DMS 273 treated with DMSO at 0.1 percent for 48 hours (cell line): ENCODE measurements at places on chromosomes 5 and 9.

- DNase-seq = no peak
These were observed 516.5 kb downstream of the KIF4B start for GRCh38 chr5:155530046-155530445.

DNA sequence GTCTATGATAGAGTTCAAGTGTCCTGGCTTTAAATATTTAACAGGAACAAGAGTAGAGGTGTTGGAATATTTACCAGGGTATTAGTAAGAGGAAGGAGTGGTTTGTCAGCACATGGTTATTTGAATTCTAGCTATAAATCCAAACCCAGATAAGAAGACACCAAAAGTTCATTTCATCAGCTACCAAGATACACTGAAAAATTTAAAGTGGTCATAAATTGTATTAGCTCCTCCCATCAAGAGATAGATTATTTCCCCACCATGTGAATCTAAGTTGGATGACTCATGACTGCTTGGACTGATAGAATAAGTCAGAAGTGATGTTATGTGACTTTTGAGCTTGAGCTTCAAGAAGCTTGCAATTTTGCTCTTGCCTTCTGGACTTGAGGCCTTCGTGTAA lies 72.1 kb upstream of the GRAMD2B start:
- DNase-seq = no peak

DNA sequence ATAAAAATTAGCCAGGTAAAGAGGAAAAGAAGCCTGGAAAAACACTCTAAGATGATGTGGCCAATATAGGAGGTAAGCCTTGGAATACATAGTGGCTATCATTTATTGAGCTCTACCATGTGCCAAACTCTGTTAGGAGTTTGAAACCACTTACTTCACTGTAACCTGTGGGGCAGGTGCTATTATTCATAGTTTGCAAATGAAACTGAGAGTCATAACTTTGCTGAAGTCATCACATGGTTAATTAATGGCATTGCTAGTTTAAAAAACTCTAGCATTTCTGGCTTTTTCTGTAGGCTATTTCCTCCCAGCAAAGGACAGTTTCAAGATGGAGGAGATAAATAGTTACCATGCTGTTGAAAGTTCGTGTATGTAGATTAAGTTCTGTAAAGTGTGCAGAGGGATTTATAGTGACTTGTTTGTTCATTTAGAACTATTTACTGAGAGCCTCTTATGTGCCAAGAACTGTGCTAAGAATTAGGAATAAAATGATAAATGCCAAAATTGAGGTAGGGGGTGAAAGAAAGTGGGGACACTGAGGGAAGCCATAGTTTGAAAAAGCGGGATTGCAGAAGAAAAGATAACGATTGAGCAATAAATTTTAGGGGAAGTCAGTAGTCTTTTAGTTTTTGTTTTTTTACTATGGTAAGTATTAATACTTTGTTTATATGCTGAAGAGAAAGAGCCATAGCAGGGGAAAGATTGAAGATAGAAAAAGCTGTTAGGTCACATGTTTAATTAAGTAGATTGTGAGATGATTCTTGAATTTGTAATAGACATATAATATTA lies 57.2 kb downstream of the WDR70 start:
- DNase-seq = no peak

- DNase-seq = no peak
These were observed 49.6 kb downstream of the NSUN2 start for GRCh38 chr5:6583049-6583880.

GRCh38 chr9:76868897-76869296 lies 37.0 kb downstream of the PRUNE2 start:
- no peak for DNase-seq

DNA sequence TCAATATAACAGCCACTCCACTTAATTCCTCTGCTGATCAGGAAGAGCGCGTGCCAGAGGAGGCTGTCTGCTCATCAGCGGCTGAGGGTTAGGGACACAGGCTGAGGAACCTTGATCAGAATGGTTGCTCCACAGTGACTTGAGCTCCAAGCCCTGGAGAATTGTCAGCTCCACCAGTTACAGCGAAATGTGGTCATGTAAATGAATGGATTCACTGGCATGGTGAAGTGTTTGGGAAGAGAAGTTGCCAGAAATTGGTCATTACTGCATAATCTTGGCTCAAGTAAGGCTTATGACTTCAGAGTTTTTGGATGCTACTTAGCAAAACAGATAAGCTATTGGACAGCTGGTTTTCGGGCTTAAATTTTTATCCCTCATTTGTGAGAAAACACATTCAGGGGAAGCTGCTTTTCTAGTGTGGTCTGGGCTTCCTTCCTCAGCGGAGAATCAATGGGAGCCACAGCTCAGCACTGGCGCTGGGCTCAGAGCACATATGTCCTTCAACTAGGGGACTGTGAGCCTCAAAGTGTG lies 65.0 kb downstream of the PRRT1B start:
- no peak for DNase-seq

GRCh38 chr9:91546574-91546973 lies 122.9 kb upstream of the NFIL3 start:
- no peak for DNase-seq

DNA sequence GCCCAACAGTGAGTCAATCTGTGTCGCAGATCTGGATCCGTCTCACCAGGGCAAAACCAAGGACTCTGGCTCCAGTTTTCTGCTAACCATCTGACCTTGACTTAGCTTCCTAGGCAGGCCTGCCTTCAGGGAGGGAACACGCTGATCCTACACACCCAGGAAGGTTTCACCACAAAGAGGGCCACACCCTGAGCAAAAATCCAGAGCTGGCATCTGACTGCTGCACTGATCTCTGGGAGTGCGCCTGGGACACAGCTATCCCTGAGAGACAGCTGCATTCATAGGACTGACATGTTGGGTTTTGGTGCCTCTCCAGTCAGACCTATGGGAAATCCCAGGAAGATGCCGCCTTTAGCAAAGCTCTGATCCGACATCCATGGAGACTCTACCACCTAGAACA lies 47.5 kb downstream of the CDK5RAP2 start:
- no peak for DNase-seq

DNA sequence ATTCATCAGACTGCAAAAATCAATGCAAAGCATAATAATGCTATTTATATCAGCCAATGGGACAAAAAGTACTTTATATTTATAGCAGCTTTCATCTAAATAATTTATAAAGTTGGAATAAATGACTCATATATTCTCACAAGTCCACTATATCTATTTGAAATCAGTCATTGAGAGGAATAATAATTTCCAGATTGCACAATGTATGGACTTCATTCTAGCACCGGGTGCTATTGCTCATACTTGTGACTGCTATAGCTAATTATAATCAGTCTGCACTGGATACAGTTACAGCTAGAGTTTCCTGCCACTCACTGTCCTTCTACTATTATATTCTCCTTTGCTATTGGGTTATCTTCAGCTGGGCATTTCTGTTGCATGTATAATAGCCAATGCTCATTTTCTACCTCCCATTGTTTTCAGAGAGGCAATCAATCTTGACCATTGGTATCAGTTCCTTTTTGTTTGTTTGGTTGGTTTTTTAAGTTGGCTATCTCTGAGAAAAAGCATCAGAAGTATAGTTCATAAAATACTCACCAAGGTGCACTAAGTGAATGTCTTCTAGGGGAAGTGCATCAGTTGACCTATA lies 1.9 kb downstream of the CDH18 start:
- DNase-seq = no peak

DNA sequence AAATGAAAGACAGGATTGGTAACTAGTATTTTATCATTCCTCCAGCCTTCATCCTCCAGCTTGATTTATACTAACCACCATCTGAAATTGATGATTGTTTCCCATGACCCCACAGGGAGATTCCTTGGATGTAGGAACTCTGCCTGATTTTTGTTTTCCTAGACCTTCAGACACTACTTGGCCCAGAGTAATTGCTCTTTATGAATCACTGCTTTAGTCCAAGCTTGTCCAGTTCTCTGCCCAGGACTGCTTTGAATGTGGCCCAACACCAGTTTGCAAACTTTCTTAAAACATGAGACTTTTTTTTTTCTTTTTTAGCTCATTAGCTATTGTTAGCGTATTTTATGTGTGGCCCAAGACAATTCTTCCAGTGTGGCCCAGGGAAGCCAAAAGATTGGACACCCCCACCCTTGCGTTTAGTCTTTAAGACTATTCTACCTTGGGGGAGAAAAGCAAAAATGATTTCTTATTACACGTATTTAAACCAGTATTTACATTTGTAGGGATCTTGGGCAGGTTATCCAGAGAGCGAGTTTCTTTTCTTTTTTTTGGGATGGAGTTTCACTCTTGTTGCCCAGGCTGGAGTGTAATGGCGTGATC lies 18.4 kb downstream of the BASP1 start:
- no peak for DNase-seq

- no peak for DNase-seq
These were observed 2.2 kb downstream of the DUSP1 start for GRCh38 chr5:172768573-172769341.

- no peak for DNase-seq
These were observed 564 bp downstream of the SLC25A25 start for GRCh38 chr9:128068386-128069205.
